ENCODE measurements at places on chromosomes 16 and 17.

GRCh38 chr17:81859906-81860755, at the start of gene P4HB:
P4HB (minus strand) TSS chr17:81860535; CDS start chr17:81860471, 64 bp downstream.
- DNase-seq = no peak

DNA sequence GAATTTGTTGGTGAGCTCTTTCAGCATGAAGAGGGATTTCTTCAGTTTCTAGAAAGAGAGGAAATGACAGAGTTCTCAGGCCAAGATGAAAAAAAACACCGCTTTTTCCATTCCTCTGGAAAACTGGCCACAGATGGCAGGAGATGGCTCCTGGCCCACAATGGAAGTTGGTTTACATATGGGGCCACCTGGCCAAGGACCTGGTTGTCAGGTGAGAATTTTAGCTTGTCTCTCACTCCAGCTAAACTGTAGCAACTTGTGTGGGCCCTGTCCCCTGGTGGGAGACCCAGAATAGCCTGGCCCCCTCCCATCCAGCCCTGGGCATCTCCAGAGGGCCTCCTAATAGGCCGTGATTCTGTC, 33.6 kb downstream of the LGALS9 start:
- DNase-seq = no peak

- DNase-seq = no peak
Measured at GRCh38 chr16:68406458-68407152, 41.7 kb downstream of the SMPD3 start.

GRCh38 chr16:79721270-79721669, 120.7 kb upstream of the MAF start:
- no peak for DNase-seq

DNA sequence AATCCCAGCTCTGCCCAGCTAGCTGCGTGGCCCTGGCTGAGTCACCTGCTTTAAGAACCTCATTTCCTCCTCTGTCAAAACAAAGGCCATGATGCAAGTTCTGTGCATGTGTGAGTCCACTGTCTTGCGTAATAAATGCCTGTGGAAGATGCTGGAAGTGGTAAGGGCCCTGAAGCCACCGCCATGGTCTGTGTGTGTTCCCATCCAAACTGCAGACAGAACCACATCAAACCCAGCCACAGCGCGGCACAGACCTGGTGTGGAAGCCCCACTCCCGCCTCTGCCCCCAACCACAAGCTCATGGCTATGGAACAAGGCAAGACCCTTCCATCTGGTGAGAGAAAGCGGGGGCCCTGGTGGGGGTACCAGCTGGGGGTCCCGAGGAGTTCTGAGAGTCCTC, 26.0 kb downstream of the NECAB2 start:
- DNase-seq = no peak

GRCh38 chr16:22007159-22007508, 777 bp upstream of the MOSMO start:
- DNase-seq = no peak

- peak; percentile 80 for DNase-seq
Measured at GRCh38 chr17:43791589-43791988, 11.4 kb downstream of the CFAP97D1 start.

- no peak for DNase-seq
Measured at GRCh38 chr17:71902894-71903506, 217.8 kb upstream of the SOX9 start.

- DNase-seq = peak; percentile 88
Measured at GRCh38 chr16:85396879-85397871, 215.9 kb upstream of the GSE1 start.

GRCh38 chr17:49676276-49676868, 1.5 kb downstream of the SPOP start:
- no peak for DNase-seq

- no peak for DNase-seq
Measured at GRCh38 chr16:6300523-6300922, 1032.1 kb upstream of the RBFOX1 start.

GRCh38 chr17:74356646-74357465, 4.8 kb downstream of the BTBD17 start:
- DNase-seq = no peak

- DNase-seq = no peak
Measured at GRCh38 chr17:47272491-47272890, 18.9 kb downstream of the ITGB3 start.

GRCh38 chr16:21643785-21644184, 8.6 kb downstream of the IGSF6 start:
- DNase-seq = no peak

DNA sequence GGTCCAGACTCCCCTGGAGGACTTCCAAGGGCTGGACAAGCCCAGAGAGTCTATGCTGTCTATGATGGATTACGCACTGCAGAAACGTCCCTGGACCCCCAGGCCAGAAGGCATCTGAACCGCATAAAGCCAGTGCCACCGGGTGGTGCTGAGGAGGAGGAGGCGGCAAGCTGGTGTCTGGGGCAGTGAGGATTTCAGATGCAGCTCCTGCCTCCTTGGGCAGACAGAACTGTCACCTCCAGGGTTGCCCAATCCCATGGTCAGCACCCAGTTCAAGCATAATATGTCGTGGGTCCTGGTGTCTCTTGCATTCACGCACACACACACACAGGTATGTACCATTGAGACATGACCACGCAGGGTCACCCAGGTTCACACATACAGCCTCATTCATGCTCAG, 25.6 kb downstream of the RAP1GAP2 start:
- DNase-seq = no peak

GRCh38 chr17:57329380-57330214, 73.3 kb downstream of the MSI2 start:
- no peak for DNase-seq

DNA sequence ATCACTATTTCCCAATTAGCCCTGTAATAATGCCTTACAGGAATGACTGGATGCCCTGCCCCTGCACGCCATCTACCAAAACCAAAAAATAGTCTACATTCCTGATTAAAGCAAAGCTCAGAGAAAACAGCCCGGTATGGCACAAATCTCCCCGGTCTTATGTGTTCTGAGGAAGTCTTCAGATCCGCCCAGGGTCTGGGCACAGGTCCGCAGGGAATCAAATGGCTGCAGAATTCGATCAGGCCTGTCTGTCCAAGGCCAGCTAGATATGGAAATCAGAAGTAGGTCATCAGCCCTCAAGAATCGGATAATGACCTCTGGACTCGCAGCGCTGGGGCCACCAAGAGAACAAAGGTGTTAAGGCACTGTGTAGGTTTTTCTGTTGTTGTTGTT, 171.0 kb downstream of the ZFHX3 start:
- DNase-seq = no peak

DNA sequence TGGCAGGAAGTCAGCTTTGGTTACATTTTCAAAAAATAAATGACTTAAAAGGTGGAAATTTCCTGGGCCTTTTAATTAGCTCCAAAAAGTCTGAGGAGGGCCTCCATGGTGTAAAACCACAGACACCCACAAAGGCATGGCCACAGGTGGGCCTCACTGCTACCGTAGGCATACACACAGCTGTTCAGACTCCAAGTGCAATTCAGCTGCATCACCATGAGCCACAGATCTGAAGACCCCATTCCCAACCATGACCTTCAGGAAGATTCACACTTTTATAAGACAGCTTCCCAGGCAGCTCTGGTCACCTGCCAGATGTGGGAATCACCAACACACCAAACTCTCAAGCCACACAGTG, 20.6 kb downstream of the CSNK2A2 start:
- no peak for DNase-seq

GRCh38 chr17:75091855-75092327, 4.1 kb downstream of the SLC16A5 start:
- no peak for DNase-seq

DNA sequence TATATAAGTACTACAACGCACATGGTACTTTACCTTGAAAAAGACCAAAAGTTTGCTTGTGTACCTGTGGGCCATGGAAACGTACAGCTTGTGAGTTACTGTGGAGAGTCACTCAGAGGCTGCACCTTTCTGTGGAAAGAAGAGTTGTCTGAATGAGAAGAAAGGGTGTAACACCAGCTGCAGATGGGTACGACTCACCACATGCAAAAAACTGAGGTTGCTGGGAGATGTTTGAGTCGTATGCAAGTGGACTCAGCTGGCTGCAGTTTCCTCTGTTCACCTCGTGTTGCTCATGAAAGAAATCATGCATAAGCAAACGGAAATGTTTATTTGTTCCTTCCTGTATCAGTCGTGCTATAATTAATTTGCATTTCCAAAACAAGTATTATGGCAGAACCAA, 22.4 kb upstream of the DYNLRB2 start:
- DNase-seq = no peak

DNA sequence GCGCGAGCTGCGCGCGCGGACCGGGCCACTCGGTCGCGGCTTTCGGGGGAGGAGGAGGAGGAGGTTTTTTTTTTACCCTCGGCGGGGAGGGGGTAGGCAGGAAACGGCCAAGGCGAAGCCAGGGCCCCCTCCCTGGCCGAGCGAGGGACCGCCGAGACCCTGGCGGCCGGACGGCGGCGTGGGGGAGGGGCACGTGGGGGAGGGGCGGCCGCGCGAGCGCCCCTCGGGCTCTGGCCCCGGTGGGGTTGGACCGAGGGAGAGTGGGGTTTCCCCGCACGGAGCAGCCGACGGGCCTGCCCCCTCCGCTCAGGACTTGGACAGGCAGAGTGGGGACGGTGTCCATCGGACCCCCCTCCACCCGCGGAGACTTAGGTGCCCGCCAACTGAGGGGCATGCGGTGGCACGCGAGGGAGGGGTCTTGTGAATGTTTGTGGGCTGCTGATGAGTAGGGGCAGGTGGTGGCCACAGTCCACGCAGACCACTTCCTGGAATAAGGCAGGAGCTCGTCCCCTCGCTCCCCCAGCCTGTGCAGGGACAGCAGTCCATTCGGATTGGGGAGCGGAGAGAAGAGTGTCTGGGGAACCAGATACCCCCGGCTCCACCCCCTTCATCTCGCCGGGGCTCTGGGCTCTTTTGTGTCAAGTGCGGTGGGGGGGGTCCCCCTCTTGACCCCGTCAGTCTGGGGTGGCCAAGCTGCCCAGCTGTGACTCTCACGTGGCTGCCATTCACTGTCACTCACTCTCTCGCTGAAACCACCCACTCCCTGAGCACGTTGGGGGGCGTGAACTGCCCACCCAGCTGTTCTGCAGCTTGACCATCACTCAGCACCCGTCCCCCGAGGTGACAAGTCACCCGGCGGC, 3.0 kb upstream of the CHD3 start:
- DNase-seq = peak; percentile 59

- DNase-seq = no peak
Measured at GRCh38 chr17:51258756-51259563, 889 bp downstream of the MBTD1 start.

- DNase-seq = no peak
Measured at GRCh38 chr17:19948116-19948943, 29.3 kb downstream of the AKAP10 start.

- no peak for DNase-seq
Measured at GRCh38 chr17:72394531-72394930, 273.7 kb downstream of the SOX9 start.

DNA sequence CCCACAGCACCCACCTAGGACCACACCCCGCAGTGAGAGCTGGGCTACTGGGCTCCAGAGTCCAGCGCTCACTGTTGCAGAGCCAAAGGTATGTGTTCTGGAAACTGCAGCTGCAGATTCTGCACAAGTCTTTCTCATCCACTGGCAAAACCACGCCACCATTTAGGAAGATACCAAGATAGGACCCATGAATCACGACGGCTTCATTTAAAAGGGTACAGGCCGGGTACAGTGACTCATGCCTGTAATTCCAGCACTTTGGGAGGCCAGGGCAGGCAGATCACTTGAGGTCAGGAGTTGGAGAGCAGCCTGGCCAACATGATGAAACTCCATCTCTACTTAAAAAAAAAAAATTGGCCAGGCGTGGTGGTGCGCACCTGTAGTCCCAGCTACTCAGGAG, 18.8 kb downstream of the FOXF1 start:
- DNase-seq = no peak

- no peak for DNase-seq
Measured at GRCh38 chr17:7915179-7915610, 894 bp downstream of the RNF227 start.

- no peak for DNase-seq
Measured at GRCh38 chr16:15631730-15632409, 11.1 kb downstream of the MARF1 start.

DNA sequence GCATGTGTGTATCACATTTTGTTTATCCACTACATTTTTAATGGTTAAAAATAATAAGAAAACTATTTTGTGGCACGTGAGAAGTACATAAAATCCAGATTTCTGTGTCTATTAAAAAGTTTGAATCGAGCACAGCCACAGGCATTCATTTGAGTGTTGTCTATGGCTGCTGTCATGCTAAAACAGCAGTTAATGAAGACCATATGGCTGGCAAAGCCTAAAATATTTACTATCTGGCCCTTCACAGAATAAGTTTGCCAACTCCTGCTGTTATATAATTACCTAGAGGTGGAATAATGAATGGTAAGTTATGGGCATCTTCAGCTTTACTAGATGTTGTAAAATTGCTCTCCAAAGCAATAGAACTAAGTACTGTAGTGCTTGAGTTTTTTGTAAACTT, 30.5 kb downstream of the TMEM98 start:
- DNase-seq = no peak

DNA sequence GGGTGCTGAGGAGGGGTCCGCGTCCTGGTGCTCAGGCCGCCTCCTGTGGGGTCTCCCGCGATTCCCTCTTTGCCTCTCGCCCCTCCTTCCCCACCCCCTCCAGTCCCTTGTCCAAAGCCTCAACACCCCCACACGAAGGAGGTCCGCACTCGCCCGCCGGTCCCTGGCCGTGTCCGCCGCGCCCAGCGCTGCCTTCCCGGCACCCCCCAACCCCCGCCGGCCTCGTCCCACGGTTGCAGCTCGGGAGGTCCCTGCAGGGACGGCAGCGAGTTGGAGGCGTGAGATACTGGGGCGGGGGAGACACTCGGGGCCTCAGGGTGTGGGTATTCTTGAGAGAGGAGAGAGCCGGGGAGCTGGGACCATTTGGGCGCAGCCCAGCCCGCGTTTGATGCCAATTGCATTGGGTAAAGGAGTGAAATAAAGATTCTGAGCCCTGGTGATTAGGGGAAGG, 468 bp downstream of the FLYWCH2 start:
- no peak for DNase-seq

- no peak for DNase-seq
Measured at GRCh38 chr17:33874617-33875060, 380.4 kb upstream of the CCL2 start.

GRCh38 chr17:2602597-2603017, 9.2 kb downstream of the PAFAH1B1 start:
- DNase-seq = no peak

GRCh38 chr16:11126399-11127054, 129.5 kb downstream of the SOCS1 start:
- no peak for DNase-seq

- DNase-seq = no peak
Measured at GRCh38 chr16:66928702-66929388, 3.5 kb upstream of the RRAD start.

GRCh38 chr17:54270499-54270898, 447.8 kb downstream of the KIF2B start:
- no peak for DNase-seq

- DNase-seq = no peak
Measured at GRCh38 chr16:81778861-81779535, at the start of gene PLCG2. PLCG2 (plus strand) TSS chr16:81779291; CDS start chr16:81785990, 6,699 bp downstream.

Data from SHP77 (cell line).